ENCODE measurements at places on chromosomes 5 and 9. TPM values are rescaled to one million over a fixed set of nuclear protein-coding genes. Genes with fewer than 3 reads are reported as not detected.

GRCh38 chr5:56983593-56984361 lies 31.9 kb upstream of the MIER3 start:
- H3K36me3 ChIP-seq: no peaks in the 10 kb centered on the region
- H3K4me3 ChIP-seq: no peak overlapping the region
- no peak for DNase-seq
- H3K27me3 ChIP-seq: no peaks in the 10 kb centered on the region

The IL3 gene
- total RNA-seq: not detected

The ASB6 gene
- 30.0 TPM for total RNA-seq

DNA sequence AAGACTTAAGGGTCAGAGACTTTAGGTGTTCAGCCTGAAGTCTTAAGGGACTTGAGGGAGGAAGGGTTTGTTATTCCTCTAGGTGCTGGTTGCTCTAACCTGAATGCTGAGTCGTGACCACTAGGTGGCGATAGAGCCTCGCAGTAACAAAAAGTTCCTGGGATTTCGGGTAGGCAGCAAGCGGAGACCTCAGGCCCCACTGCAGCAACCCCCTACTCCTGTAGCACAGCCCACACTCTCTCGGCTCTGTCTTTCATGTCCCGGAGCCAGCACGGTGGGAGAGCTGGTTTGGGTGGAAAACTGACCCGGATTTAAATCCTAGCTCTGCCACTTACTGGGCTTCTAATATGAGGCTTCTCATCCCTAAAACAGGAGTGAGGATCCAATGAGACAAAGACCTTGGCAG lies 100.3 kb upstream of the PANK3 start:
- no peak overlapping the region for H3K27ac ChIP-seq
- H3K4me1 ChIP-seq: peaks cover 39% of the 10 kb centered on the region
- peak; percentile 79 for DNase-seq

The ZNG1F gene
- 11.7 TPM for total RNA-seq

The ZNF462 gene
- total RNA-seq: 19.7 TPM

The PKD2L2 gene
- total RNA-seq: not detected

GRCh38 chr9:114900942-114901802 lies 29.2 kb downstream of the TNFSF8 start:
- no peak overlapping the region for H3K4me3 ChIP-seq
- peaks cover 47% of the 10 kb centered on the region for H3K4me1 ChIP-seq
- H3K27me3 ChIP-seq: no peaks in the 10 kb centered on the region
- H3K27ac ChIP-seq: no peak overlapping the region
- no peaks in the 10 kb centered on the region for H3K36me3 ChIP-seq

- no peak for DNase-seq
- H3K4me1 ChIP-seq: no peaks in the 10 kb centered on the region
- no peaks in the 10 kb centered on the region for H3K36me3 ChIP-seq
- H3K27me3 ChIP-seq: no peaks in the 10 kb centered on the region
These were observed 60.1 kb downstream of the PAPPA start for GRCh38 chr9:116213693-116214047.

GRCh38 chr9:16591092-16591491 lies 279.4 kb downstream of the BNC2 start:
- H3K36me3 ChIP-seq: no peaks in the 10 kb centered on the region
- no peaks in the 10 kb centered on the region for H3K4me1 ChIP-seq
- no peaks in the 10 kb centered on the region for H3K27me3 ChIP-seq
- H3K27ac ChIP-seq: no peak overlapping the region

DNA sequence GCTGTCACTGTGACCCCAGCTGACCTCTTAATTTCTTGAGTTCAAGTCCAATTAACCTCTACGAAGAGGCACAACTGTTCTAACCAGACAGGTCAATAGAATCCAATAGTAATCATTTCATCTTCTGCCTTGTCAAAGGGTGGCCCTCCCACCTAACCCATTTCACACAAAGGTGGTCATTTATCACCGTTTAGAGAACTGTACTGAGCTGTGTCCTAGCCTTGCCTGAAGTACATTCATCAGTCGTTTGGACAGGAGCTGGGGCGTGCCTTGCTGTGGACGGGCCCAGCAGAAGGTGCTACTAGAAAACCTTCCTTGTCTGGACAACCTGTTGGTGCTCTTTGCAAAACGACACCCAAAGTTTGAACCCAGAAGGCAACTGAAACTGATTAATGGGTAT lies 605.4 kb downstream of the ISL1 start:
- no peak overlapping the region for H3K27ac ChIP-seq
- no peak overlapping the region for H3K4me3 ChIP-seq
- H3K36me3 ChIP-seq: no peaks in the 10 kb centered on the region

Measured in spleen (tissue), 13 donors.